ENCODE measurements at places on chromosomes 7 and 10. TPM values are rescaled to one million over a fixed set of nuclear protein-coding genes. Genes with fewer than 3 reads are reported as not detected.

PAPSS2 gene
- total RNA-seq: 0.66 TPM

GBF1 gene
- total RNA-seq: 28.5 TPM

SUGCT gene
- 0.80 TPM for total RNA-seq

TMEM26 gene
- total RNA-seq: not detected

SERPINE1 gene
- 0.30 TPM for total RNA-seq

VWA2 gene
- not detected for total RNA-seq

UNC5B gene
- 0.04 TPM for total RNA-seq

MLXIPL gene
- total RNA-seq: not detected

All from activated T-helper 17 cell treated with anti-CD3 and anti-CD28 coated beads, Interleukin-2, amount 50 U/mL, for 72 hours (primary cell).